ENCODE measurements at places on chromosomes 7 and 10.

DNA sequence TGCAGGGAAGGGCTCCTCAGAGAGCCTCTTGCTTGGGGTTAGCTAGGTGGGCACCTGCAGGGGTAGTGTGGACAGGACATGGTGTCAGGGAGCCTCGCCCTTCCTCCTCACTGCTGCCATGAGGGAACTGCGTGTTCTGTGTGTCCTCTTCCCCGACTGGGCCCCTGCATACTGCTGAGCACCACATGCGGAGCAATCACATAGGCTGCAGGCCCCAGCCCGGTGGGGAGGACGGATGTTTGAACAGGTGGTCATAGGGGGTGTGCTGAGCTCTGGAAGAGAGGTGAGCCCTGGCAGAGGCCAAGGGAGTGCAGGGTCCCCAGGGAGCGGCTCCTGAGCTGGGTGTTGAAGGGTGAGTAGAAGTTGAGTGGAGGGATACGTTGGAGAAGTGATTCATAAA, 48.3 kb upstream of the ZMIZ2 start:
- no peak for DNase-seq

- DNase-seq, result no peak
Observed at GRCh38 chr7:133030346-133030745, 51.5 kb downstream of the CHCHD3 start.

DNA sequence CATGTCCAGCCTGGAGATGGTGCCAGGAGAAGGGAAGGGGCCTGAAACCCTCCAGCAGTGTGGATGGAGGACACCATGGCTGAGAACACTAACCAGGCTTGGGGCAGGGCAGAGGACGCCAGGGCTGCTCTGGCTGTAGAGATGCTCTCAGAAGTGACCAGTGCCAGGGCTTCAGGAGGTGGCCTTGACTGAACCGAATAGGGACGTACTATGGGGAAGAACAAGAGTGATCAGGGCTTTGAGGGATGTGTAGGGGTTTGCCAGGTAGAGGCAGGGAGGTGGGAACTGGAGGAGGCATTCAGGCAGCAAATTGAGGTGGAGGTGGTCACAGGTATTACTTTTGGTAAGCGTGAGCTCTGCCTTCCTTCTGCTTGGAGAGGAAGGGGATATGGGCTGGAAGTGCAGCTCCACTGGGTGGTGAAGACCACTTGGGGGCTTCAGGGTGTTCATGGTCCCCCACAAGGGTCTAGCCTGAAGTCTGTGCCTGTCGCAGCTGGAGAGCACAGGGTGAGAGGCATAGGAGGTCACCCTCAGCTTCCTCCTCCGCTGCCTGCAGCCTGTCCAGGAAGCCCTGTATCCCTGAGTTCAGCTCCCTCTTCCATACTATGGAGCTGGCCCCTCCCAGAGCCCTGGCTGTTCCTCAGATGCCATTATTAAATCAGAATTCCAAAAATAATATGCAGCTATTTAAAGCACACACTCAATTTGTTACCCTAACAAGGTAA, 27.8 kb downstream of the ADCY1 start:
- DNase-seq, result no peak

DNA sequence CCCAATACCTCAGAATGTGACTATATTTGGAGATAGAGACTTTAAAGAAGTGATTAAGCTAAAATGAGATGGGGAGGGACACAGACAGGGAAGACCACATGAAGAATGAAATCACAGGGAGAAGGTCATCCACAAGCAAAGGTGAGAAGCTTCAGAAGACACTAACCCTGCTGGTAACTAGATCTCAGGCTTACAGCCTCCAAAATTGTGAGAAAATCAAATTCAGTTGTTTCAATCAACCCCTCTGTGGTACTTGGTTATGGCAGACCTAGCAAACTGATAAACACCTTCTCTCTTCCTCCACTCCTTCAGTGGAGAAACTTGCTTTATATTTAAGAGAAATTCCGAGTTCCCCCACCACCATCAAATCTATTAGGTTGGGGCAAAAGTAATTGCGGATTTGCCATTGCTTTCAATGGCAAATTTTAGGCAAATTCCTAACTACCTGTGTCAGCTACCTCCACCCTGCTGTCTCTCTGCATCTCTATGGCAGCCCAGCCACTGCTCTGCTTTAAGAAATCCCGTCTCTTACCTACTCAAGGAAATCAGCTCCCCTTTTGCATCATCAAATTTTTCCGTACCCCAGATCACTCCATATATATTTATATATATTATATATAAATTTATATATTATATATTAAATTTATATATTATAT, 38.2 kb downstream of the SEMA3E start:
- DNase-seq, result no peak

GRCh38 chr10:129945941-129946760, 17.9 kb downstream of the EBF3 start:
- peak; percentile 41 for DNase-seq

- DNase-seq, result no peak
Observed at GRCh38 chr7:143205560-143206293, 16.1 kb upstream of the TAS2R40 start.

DNA sequence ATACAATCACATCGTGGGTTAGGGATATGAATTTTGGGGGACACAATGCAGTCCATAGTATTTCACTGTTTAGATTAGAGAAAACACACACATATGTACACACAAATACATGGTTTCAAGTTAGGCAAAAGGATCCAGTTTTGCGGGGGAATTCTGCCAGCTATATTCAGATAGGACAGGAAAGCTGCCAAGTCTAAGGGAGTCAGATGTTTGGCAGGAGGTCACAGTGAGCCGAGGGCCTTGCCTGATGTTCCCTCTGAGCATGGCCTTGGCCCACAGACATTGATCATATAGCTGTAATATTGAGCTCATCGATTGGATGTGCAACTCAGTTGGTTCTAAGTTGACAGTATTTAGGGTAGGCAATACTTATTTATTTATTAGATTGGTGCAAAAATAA, 122.8 kb downstream of the ADRA2A start:
- DNase-seq, result no peak

DNA sequence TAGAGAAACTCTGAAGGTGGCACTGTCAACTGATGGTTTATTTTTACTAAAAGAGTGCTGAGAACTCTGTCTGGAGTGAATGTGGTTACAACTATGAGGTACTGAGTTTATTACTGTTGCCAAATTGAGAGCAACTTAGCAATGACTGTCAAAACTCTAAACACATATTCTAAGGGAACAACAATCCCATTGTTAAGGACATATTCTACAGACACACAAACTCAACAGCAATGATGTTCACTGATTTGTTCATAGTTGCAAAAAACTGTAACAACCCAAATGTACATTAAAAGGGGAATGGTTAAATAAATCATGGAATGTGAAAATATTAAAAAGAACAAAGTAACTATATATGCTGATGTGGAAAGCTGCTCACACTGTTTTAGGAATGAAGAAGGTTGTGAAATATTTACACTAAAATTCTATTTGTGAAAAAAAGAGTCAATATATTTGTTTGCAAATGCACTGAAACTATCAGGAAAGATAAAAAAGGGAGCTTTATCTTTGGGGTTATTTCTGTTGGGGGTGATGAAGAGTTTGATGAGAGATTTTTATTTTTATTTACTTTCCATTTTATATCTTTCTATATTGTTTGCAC, 12.9 kb downstream of the PON2 start:
- peak; percentile 45 for DNase-seq

DNA sequence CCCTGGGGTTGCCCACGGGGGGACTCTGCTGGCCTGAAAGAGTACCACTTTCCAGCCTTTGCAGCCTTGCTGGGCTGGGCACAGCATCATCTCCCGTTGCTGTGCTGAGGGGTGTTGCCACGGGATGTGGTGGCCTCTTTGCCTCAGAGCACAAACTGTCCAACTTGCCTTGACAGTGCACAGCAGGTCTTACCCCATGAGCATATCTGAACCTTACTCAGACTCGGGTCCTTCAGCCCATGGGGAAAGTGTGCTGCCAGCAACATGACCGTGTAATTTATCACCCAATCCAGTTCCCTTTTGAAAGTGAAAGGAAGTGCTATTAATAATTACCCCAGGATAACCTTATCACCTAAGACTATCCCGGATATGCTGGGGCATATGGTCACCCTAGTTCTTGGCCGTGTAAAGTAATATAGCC, 46.8 kb downstream of the TBXAS1 start:
- DNase-seq, result no peak

DNA sequence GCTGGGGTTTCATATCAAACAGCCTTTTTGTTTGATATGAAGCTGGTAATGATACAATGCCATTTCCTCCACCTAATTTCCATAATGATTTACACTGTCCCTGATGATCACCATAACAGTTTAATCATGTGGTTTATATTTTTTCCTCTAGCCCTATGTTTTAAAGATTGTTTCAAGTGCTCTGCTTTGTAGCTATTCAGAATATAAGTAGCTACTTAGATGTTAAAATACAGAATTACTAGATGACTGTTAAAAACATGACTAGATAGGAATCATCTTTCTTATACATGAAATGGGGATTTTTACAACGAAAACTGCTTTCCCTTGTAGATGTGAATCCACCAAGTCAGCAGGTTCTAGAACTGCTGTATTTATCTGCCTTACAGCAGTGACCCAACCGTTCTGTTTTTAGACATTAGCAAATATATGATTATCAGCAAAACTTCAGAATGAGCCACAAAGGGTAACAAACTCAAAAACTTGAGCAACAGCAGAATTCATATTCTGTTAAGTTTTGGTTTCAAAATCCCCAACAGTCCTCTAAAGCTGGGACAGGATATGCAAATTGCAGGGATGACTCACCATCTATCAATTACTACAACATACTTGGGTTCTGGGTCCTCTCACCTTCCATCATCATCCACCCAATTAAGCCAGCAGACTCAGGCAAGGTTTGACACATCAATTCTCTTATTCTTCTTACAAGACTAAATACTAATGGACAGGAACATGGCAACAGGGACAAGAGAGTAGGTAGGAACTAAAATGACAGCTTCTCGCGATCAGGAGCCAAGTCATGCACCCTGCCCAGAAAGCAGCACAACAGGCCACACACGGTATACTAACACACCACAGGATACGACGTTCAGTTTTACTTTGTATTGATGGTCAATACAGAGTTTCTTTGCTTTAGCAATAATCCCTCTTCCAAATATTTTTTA, 83.9 kb downstream of the PIP4K2A start:
- DNase-seq, result peak; percentile 56
